ENCODE measurements at places on chromosomes 11 and 22.

GRCh38 chr11:109734566-109734965 is 312.6 kb downstream of the C11orf87 start:
- DNase-seq = no peak

DNA sequence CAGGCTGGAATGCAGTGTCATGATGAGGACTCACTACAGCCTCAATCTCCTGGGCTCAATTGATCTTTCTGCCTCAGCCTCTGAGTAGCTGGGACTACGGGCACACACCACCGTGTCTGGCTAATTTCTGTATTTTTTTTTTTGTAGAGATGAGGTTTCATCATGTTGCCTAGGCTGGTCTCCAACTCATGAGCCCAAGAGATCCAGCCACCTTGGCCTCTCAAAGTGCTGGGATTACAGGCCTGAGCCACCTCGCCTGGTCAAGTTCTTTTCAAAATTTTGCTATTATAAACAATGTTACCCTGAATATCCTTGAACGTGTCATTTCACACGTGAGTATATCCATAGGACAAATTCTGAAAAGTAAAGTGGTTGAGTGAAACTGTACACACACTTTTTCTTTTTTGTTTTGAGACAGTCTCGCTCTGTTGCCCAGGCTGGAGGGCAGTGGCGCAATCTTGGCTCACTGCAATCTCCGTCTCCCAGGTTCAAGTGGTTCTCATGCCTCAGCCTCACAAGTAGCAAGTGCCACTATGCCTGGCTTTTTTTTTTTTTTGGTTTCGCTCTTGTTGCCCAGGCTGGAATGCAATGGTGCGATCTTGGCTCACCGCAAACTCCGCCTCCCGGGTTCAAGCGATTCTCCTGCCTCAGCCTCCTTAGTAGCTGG is 21.6 kb upstream of the EP300 start:
- no peak for DNase-seq

- DNase-seq = no peak
Observed at GRCh38 chr11:31822175-31822926, 11.2 kb upstream of the PAX6 start.

DNA sequence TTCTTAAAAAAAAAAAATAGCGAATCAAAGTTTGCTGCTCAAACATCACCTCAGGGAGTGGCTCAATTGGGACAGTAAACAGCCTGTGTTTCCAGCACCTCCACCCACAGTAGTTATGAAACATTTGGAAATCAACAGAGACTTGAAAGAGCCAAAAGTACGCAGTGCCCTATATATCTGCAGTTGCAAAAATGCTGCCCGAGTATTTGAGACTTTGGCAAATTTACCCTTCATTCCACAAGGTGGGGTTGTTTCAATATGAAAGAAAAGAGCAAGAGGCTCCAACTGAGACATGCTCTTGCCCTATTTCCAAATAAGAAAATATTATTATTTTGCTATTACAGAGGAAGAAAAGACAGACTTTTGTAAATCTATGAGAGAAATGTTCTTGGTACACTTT is 851.1 kb upstream of the RAG2 start:
- DNase-seq = no peak

All from RWPE2 (cell line).